PC-9 (cell line): ENCODE measurements at places on chromosomes 16 and 17. TPM values are rescaled to one million over a fixed set of nuclear protein-coding genes. Genes with fewer than 3 reads are reported as not detected.

NOD2 gene
- 0.70 and 0.75 TPM in 2 replicates for total RNA-seq

MT1B gene
- not detected in 2 replicates for total RNA-seq

FOXO3B gene
- 6.2 and 8.3 TPM in 2 replicates for total RNA-seq

DNA sequence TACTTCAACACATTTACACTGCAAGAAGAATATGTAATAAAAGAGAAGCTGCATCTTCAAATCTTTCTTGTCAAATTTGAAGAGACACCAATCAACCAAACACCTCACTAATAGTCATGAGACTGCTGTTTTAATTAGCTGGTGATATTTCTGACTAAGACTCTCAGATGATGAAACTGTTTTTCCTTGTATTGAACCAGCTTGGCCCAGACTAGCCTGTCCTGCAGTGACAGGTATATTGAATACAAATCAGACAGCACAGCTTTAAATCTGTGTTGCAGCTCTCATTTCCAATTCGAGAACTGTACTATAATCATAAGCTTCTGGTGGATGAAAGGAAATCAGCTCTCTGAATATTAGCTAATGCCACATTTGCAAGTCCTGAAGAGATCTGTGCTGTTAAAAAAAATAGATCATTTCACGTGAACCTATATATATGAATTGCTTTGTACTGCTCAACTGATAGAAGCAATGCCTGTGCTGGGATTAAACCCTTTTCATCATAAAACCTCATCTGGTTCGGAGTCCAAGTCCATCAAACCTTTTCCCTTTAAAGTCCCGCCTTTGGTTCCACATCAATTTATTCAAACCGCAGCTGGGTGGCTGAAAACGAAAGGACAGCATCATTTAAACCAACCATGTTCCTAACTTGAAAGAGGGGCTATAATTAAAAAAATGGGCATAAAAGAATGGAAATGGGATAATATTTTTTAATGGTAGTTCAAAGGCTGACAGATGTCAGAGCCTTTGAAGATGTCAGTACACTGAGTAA, 306.2 kb downstream of the CEP112 start:
- no peaks in the 10 kb centered on the region for H3K36me3 ChIP-seq
- no peak overlapping the region for H3K4me3 ChIP-seq
- no peaks in the 10 kb centered on the region for H3K27me3 ChIP-seq
- H3K4me1 ChIP-seq: no peaks in the 10 kb centered on the region

DNA sequence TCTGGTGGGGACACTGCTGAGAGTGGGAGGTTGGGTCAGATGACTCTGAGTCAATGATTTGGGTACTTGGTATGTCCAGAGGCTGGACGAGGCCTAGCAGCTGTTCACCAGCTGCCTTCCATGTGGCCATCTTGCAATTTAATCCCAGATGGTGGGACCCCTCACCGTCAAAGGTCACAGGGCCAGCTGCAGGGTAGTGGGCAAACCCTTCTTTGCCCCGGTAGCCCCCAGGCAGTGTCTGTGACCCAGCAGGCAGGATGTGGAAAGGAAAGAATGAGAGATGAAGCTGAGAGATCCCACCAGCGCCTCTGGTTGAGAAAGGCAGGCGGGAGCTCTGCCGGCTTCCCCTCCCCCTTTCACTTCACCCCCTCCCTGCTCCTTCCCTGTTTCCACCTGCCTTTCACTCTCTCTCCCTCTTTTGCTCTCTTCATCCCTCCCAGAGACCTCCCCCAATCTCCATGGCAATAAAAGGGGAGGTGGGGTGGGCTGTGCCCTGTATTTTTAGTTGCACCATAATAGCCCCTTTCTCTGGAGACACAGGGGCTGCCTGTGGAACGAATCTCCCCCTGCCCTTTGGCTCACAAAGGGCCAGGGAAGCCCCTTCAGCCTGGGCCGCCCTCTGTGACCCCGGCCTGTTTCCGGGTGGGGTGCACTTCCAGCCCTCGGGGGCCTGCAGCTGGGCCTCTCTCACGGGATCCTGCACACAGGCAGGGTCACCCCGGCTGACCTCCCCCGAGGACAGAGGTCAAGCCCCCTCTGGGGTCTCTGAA, 20.2 kb downstream of the CDK5RAP3 start:
- DNase-seq: no peak
- no peak overlapping the region for H3K4me3 ChIP-seq
- no peak overlapping the region for H3K27ac ChIP-seq
- H3K27me3 ChIP-seq: no peaks in the 10 kb centered on the region
- H3K36me3 ChIP-seq: no peaks in the 10 kb centered on the region

GRCh38 chr17:69834494-69834893, 240.5 kb upstream of the KCNJ16 start:
- DNase-seq: no peak
- no peaks in the 10 kb centered on the region for H3K36me3 ChIP-seq
- H3K4me3 ChIP-seq: no peak overlapping the region
- no peak overlapping the region for H3K27ac ChIP-seq
- H3K4me1 ChIP-seq: no peaks in the 10 kb centered on the region

- H3K27me3 ChIP-seq: 0 out of 2 replicates have a peak, but pooled peaks cover 6% of the 10 kb centered on the region
- H3K4me3 ChIP-seq: no peak overlapping the region
- DNase-seq: no peak
- H3K27ac ChIP-seq: no peak overlapping the region
Observed at GRCh38 chr17:14301279-14302090, 604 bp downstream of the HS3ST3B1 start.

- H3K27me3 ChIP-seq: no peaks in the 10 kb centered on the region
- H3K36me3 ChIP-seq: peaks cover 4% of the 10 kb centered on the region; the same call in 1 of the 2 replicates
- H3K27ac ChIP-seq: no peak overlapping the region
Observed at GRCh38 chr17:647324-648197, 67.1 kb downstream of the VPS53 start.

- H3K27me3 ChIP-seq: no peaks in the 10 kb centered on the region
- no peak for DNase-seq
- no peak overlapping the region for H3K27ac ChIP-seq
- H3K36me3 ChIP-seq: no peaks in the 10 kb centered on the region
Observed at GRCh38 chr16:61877436-61877835, 158.8 kb downstream of the CDH8 start.

- H3K4me3 ChIP-seq: no peak overlapping the region
- no peaks in the 10 kb centered on the region for H3K36me3 ChIP-seq
- DNase-seq: peak; percentile 13
- H3K27ac ChIP-seq: no peak overlapping the region
Observed at GRCh38 chr17:27989046-27989445, 53.4 kb upstream of the NLK start.

DNA sequence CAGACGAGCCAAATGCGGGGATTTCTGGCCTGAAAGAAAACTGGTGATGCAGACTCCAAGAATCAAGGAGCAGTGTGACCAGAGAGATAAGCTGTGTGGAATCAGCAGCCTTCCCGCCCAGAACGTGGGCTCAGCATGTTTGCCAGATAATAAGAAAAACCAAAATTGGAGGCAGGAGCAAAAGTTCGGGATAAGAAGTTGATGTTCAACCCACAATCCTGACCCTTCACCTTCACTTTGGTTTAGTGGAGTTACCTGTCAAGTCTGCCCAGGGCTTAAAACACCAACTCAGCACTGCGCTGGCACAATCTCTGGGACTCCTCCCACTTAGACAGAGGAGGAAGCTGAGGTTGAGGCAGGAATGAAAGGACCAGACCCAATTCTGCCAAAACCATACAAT, 3.1 kb downstream of the SLC43A2 start:
- H3K4me1 ChIP-seq: peaks cover 8% of the 10 kb centered on the region; the same call in 1 of the 2 replicates
- no peaks in the 10 kb centered on the region for H3K36me3 ChIP-seq
- no peaks in the 10 kb centered on the region for H3K27me3 ChIP-seq
- no peak for DNase-seq

- H3K4me3 ChIP-seq: no peak overlapping the region
- no peak overlapping the region for H3K27ac ChIP-seq
- H3K27me3 ChIP-seq: no peaks in the 10 kb centered on the region
- DNase-seq: no peak
- H3K4me1 ChIP-seq: no peaks in the 10 kb centered on the region
- no peaks in the 10 kb centered on the region for H3K36me3 ChIP-seq
Observed at GRCh38 chr17:61323909-61324868, 75.5 kb upstream of the TBX2 start.
